ENCODE measurements at places on chromosomes 1 and 21.

GRCh38 chr1:32900371-32900955 lies 726 bp downstream of the TMEM54 start:
- no peak for DNase-seq

- no peak for DNase-seq
These were observed 52.0 kb upstream of the GADD45A start for GRCh38 chr1:67632811-67633655.

DNA sequence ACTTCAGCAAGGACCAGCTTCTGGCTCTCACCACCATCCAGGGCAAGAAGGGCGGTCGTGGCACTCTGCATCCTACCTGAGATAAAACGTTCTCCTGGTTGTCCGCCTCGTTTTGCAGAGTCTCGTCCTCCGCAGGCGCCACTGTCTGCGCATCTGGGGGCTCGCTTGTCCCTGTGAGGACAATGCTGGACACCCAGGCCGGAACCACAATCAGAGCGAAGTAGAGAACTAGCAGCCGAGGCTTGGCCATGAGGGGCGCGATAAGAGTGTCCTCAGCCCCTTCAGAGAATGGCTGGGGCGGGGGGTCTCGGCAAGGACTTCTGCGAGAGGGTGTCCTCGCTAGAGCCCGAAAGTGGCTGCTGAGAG lies 505 bp downstream of the OLFML2B start:
- no peak for DNase-seq

GRCh38 chr1:153567621-153568366 lies 2.1 kb upstream of the S100A2 start:
- peak; percentile 57 for DNase-seq

DNA sequence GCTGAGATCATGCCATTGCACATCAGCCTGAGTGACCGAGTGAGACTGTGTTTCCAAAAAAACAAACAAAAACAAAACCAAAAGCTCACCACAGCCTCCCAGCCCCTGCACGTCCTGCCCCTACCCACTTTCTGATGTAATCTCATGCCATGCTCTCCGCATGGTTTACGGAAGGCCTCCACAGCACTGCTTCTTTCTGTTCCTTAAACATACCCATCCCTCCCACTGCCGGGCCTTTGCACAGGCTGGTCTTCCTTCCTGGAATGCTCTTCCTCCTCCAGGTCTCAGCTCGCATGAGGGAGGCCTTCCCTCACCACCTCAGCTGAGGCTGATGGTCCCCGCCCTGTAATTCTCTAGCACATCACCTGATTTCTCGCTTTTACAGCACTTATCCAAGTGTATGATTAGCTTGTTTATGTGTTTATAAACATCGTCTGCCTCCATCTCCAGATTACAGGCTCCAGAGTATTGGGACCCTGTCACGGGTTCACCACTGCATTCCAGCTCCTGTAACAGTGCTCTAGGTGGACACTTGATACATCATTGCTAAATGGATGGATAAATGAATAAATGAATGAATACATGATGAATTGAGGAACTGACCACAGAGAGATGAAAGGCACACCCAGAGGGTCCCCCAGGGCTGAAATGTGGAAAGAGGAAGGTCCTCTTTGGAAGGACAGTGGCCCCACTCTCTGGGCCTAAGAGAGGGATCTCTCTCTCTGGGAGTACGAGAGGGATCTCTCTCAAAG lies 22.1 kb downstream of the TCEA3 start:
- no peak for DNase-seq

- DNase-seq, result no peak
These were observed 158.0 kb upstream of the CACYBP start for GRCh38 chr1:174841747-174842146.

GRCh38 chr1:12186679-12186985 lies 19.8 kb downstream of the TNFRSF1B start:
- DNase-seq, result no peak

- DNase-seq, result no peak
These were observed 143.5 kb downstream of the DMRTA2 start for GRCh38 chr1:50279622-50280330.

GRCh38 chr1:109499661-109500536 lies 6.0 kb downstream of the CYB561D1 start:
- peak; percentile 74 for DNase-seq

DNA sequence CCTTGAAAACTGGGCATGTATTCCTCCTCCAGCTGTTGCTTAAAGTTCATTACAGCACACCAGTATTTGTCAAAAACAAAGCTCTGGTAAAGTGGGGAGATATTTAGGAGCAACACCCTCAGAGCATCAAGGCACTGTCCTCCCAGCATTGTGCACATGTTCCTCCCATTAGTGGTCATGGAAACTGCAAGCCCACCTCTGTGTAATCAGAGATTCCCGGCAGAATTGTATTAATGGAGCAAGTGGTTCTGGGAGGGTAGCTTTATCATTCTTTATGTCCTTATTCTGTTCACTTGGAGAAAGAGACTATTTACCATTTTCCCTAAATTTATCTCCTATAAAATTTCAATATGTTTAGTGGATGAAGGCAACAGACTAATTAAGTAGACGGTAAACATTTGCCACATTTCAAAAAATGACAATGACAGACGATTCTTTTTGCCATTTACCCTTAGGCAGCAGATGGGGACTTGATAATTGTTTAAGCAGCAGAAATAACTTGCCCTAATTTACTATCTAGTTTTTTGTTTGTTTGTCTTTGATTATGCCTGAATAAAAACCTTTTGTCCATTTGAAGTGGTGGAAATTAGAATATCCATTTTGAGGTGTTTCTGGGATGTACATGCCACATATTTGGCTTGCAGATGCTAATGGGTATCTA lies 289.6 kb upstream of the ST6GALNAC5 start:
- no peak for DNase-seq

GRCh38 chr1:111471012-111471411 lies 2.8 kb upstream of the C1orf162 start:
- DNase-seq, result no peak
